Retinal pigment epithelial cell (primary cell): ENCODE measurements at places on chromosomes 7 and 10.

DNA sequence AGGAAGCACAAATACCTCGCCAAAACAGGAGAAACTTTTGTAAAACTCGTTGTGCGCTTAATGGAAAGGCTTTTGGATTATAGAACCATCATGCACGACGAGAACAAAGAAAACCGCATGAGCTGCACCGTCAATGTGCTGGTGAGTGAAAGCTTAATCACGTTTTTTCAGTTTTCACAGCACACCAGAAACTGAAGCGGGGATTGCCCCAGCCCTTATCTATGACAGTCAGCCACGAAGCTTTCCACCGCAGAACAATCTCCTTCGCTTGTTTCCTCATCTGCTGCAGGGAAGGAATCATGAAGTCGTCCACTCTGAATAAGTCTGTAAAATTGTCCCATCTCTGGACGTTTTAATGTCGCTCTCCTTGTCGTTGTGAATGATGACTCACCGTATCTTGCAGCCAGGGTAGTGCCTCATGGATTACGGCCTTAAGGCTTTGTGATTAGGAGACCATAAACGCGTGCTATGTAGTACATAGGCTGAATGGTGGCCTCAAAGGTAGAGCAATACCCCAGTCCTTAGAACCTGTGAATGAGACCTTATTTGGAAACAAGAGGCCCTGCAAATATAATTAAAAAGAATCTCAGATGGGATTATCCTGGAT, 174.9 kb upstream of the NPS start:
- DNase-seq = no peak

DNA sequence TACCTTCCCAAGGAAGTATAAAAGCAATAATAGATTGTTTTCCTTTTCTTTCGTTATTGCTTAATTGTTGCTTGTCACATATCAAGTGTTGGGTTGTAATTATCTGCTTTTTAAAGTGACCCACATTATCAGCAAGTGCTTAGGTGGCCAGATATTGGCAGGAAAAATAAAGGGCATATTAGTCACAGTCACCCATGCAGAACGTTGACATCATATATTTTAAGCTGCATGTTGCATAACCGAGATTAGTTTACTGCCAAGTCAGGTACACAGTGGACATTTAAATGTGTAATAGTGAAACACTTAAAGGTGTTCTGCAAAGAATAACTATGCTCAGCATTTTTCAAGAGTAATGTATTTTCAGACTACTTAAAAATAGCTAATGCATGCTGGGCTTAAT, 11.4 kb downstream of the NEBL start:
- DNase-seq = peak; percentile 72

- no peak for DNase-seq
Measured at GRCh38 chr10:44881649-44882048, 29.5 kb upstream of the TMEM72 start.

GRCh38 chr7:3795781-3796180, 494.7 kb downstream of the SDK1 start:
- no peak for DNase-seq

- DNase-seq = no peak
Measured at GRCh38 chr7:31068006-31068675, 16.0 kb downstream of the ADCYAP1R1 start.

DNA sequence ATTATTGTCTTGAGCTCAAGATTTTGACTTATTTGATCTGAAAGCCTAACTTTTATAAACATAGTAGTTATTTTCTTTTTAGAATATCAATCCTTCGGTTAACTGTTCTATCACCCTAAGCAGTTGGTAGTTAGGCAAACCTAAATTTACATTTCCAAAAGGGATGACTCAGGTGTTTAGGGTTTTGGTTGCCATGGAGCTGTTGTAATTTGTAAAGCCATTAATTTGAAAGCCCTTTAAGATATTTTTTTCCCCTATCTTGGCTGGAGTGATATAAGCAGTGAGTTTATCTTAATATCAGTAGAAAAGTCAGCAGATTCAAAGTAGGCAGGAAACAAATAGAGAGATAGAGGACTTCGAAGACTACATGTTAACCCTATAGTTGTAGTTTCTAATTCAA, 1472.6 kb upstream of the CELF2 start:
- DNase-seq = no peak

DNA sequence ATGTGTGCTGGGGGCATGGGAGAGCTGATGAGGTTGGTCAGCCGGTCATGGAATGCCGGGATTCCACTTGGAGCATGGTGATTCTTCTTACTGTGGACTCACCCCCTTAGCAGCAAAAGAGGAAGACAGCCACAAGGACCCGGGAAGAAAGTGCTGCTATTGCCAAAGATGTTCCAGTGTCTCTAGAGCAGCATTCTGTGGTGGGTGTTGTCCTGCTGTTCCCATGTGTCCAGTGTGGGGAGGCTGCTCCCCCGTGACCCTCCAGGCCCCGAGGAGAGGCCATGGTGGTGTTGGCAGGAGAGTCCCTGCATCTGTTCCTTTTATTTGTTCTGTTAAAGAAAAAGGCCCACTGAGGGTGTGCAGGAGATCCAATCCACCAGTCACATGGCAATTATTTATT, 499.4 kb downstream of the RPS24 start:
- no peak for DNase-seq

GRCh38 chr10:102605712-102606111, 38.6 kb upstream of the TRIM8 start:
- DNase-seq = no peak

- DNase-seq = peak; percentile 72
Measured at GRCh38 chr10:69449841-69450240, 1.4 kb upstream of the TSPAN15 start.

- DNase-seq = no peak
Measured at GRCh38 chr10:5592070-5592469, 67.3 kb downstream of the CALML3 start.

DNA sequence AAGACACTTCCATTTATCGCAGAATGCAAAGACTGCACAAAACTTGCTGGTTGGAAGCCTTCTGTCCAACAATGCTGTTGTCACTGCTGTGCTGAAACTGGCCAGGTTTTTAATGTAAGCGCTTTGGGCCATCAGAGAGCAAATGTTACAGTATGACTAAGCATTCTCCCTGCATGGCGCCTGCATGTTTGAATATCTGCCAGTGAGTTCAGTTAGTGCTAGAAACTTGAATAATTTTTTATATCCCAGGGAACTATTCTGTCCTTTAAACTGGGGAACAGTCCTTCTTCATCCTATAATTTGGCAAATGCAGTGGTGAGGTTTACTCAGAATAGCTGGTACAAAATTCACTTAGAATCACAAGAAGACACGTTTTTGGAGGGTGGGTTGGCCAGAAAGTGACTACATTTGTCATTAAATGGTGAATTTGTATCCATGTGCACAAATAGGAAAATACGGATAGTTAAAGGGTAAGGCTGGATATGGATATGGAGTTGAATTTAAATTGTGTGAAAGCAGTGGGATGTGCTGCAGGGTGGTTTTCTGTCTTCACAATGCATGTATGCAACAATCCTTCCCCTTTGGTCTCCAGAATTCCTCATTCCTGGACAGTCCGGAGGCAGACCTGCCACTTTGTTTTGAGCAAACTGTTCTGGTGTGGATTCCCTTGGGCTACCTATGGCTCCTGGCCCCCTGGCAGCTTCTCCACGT, 1.7 kb downstream of the ABCC2 start:
- DNase-seq = peak; percentile 31

DNA sequence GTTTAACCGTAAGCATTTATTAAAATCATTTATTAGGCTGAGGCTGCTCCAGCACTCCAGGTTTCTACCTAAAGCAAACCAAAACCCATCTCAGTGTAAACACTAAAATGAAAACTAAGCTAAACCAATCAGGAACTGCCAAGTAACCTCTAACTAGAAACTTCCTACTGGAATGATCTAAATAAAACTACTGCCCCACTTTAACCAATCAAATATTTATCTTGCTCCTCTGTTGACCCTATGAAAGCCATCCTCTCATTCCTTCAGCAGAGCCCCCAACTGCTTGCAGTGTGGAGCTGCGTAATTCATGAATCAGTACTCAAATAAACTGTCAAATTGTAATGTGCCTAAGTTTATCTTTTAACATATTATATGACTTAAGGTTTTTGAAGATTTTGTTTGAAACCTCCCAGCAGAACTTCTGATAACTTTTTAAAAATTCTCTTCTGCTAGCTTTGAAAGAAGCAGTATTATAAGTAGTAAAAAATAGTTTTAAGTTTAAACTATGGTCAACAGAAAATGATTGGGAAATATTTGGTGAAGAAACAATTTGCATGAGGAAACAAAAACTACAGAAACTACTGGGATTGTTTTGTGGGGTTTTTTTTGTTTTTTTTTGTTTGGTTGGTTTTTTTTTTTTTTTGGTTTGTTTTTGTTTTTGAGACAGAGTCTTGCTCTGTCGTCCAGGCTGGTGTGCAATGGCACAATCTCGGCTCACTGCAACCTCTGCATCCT, 47.4 kb downstream of the GPR37 start:
- no peak for DNase-seq
